ENCODE measurements at places on chromosomes 7 and 10.

DNA sequence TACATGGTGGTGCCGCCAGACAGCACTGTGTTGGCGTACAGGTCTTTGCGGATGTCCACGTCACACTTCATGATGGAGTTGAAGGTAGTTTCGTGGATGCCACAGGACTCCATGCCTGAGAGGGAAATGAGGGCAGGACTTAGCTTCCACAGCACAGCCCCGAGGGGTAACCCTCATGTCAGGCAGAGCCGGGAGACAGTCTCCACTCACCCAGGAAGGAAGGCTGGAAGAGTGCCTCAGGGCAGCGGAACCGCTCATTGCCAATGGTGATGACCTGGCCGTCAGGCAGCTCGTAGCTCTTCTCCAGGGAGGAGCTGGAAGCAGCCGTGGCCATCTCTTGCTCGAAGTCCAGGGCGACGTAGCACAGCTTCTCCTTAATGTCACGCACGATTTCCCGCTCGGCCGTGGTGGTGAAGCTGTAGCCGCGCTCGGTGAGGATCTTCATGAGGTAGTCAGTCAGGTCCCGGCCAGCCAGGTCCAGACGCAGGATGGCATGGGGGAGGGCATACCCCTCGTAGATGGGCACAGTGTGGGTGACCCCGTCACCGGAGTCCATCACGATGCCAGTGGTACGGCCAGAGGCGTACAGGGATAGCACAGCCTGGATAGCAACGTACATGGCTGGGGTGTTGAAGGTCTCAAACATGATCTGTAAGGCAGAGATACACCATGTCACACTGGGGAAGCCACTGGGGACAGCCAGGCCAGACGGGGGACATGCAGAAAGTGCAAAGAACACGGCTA lies 104.6 kb upstream of the TNRC18 start:
- peak; percentile 50 for DNase-seq

- no peak for DNase-seq
Observed at GRCh38 chr10:53370347-53370746, 597.8 kb upstream of the MBL2 start.

GRCh38 chr7:132152131-132152889 lies 424.0 kb downstream of the PLXNA4 start:
- DNase-seq = no peak

- no peak for DNase-seq
Observed at GRCh38 chr7:22357311-22358175, 589 bp upstream of the RAPGEF5 start.

GRCh38 chr10:131271195-131271880 lies 40.2 kb downstream of the TCERG1L start:
- DNase-seq = no peak

DNA sequence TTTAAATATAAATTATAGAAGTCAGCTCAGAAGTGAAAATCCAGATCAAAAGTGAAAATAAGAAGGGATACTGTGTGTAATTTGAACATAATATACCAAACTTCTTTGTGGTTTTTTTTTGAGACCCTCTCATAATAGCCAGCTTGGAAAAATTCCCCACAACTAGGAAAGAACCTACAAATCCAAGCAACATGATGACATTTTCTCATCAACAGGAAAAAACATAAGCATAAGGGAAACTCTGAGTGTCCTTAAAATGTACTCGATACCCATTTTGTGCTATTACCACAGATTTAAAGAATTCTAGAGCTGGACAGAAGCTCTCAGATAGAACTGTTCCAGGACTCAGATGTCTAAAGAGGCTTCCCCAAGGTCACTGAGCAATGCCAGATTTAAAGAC lies 214.8 kb upstream of the KLF14 start:
- DNase-seq = no peak

Measured in activated CD4-positive, alpha-beta T cell treated with anti-CD3 and anti-CD28 coated beads, Interleukin-2, amount 10 ng/mL, durations not matched to agents 7 days and 5 days (primary cell).